ENCODE measurements at places on chromosomes 6 and 20.

DNA sequence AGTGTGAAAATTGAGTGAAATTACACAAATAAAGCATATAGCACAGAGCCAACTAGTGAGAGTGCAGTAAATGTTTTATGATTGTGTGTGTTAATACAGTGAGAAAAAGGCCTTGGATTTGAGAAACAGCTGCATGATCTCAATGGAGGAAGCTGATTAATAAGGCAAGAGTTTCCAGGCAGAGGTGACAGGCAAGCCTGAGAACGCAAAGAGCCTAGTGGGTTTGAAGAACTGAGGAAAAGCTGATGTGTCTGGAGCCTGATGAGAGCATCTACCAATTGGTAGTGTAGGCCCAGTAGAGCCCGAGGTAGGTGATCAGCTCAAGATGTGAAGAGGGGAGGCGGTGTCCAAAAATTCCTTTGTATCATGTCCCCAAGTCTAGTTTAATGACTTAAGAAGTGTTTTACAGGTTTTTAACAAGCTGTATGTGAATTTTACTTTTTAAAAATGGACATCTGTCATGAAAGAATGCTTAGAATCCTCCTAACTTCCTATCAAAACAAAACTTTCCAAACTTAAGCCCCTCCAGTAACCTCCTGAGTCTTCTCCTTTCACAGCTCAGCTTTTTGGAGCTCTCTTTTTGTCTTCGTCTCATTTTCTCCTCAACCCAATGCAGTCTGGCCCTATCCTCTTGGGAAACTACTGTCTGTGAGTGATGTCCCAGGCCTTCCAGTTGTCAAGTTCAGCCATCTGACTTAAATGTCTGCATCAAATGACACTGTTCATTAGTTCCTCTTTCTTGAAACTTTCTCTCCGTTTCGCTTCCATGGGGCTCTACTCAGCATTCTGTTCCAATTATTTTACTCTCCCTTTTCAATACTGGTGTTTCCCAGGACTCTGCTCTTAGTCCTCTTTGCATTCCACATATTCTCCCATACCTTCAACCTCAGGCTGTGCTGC lies 1.2 kb downstream of the CDC40 start:
- DNase-seq: no peak

DNA sequence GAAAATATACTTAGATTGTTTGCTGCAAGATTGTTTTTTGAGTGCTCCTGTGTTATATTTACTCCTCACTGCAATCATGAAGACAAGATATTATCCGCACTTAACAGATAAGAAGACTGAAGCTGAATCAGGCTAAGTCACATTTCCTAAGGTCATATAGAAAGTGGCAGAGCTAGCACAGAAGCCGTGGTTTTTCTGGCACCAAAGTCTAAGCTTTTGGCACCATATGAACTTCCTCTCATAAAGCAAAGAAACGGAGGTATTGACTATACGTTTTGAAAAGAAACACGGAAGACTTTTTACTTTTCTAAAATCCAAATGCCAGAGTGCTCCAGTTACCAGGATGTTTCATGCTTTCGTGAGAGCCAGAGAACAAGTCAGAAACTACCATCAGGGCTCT lies 9.3 kb upstream of the DTD1 start:
- DNase-seq: no peak

DNA sequence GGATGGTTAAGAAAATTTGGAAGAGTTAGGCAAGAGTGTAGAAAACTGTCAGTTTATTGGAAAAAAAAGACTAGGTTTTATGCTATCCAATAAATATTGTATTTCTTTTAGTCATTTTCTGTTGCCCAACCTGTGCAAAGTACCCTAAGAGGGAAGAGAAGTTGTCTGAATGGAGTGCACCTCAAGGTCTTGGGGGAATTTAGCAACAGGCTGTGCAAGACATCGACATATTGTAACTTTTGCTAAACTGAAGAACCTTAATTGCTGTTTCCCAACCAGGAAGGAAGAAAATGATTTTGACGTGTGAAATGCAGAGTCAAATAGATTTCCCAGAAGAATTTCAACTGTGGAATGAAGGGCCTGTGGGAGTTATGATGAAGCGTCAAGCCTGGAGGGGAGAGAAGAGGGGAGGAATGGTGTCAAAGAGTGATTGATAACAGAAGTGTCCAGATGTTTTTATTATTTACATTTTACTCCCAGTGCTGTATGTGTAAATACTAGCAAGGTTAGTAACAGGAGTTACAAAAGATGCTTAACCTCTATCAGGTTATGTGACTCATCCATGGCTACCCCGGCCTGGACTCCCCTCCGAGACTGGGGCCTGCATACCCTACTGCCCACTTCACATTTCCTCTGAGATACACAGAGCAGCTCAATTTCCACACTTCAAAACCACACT lies 246.8 kb downstream of the MYLK4 start:
- DNase-seq: no peak

DNA sequence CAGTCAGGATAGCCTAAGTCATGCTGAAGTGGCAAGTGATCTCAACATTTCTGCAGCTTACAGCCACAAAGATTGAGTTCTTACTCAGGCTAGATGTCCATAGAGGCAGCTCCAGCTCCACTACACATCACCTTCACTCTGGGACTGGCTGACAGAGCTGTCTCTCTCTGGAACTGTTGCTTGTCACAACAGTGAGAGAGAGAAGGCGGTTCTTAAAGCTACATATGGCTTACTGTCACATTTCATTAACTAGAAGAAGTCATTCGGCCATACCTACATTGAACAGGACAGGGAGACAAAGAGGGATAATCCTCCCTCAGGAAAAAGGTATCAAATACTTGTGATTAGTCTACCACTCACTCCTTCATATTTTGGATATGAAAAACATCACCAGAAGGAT lies 914.9 kb upstream of the FLRT3 start:
- no peak for DNase-seq

DNA sequence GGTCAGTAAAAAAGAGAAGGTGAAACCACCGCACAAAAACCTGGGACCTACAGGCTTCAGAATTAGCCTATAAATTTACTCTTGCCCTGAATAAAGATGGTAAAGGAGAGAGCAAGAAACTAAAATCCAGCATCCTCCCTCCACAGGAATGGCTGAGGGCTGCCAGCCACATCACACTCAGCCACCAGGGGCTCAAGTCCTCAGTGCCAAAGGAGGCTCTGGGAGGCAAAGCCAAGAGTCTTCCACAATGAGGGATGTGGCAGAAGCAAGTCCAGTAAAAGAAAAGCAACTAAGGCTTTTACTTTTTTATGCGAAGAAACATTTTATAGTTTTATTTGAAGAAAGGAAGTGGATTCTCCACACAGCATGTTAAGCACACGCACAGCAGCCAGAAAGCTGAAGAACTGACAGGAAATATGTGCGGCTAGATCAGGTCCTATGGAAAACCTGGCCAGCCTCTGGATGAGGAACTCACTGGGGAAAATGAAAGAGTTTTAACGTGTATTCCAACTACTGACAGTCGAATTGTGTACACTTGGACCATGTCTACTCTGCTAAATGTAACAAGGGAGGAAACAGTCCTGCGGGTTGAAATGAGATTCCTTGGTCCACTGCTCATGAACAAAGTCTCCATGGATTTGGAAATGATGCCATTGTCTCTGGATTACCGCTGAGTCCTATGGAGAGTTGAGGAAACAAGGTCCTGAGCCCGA lies 219.4 kb upstream of the SSTR4 start:
- peak; percentile 13 for DNase-seq

DNA sequence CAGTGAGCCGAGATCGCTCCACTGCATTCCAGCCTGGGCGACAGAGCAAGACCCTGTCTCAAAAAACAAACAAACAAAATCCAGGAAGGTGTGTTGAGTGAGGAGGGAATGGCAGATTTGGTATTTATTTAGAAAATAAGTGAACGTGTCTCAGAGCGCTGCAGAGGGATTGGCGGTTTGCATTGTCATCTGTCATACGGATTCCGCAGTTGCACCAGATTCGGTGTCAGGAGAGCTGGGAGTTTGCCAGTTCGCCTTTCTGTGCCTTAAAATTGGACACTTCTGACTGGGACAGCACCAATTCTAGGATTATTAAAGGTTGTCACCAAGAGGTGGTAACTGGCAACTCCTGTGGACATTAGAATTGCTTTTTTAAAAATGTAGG lies 912 bp downstream of the SNRNP48 start:
- peak; percentile 28 for DNase-seq

GRCh38 chr6:41522780-41523548 lies 23.2 kb upstream of the FOXP4 start:
- DNase-seq: no peak

DNA sequence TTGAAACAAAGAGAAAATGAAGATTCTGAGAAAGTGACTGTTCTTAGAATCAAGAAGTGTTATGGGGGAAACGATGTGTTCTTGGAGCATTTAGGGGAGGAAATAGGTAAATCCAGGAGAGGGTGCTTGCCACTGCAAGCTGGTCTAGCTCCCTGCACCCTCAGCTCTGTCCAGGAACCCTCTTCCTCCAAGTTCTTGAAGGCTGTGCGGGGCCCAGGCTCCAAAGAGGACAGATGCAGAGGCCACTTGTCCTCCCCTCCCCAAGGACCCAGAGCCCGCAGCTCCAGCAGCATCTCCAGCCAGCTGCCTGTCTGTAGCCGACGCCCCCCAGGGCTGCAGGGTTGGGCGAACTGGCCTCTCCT lies 87.9 kb downstream of the CDC5L start:
- no peak for DNase-seq

- DNase-seq: no peak
Measured at GRCh38 chr6:128242765-128243403, 277.5 kb downstream of the PTPRK start.

- no peak for DNase-seq
Measured at GRCh38 chr20:18702736-18703135, 110.8 kb upstream of the SCP2D1 start.

DNA sequence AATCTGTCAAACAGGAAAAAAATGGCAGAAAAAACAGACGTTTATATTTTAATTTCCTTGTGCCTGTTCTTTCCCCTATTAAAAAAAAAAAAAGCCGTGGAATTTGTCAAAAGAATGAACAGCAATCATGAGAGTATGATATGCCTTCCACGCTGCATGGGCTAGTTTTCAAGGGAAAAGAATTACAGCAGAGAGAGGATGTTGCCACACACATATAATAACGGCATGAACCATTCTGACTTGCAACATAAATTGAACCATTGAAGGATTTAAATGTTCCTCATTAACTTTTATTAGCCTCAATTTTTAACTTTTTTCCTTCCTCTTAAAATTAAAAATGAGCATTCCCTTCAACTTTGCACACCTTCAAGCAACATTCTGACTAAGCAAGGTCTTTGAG lies 301.8 kb downstream of the FOXC1 start:
- no peak for DNase-seq

- no peak for DNase-seq
Measured at GRCh38 chr6:170447561-170447930, 105.6 kb downstream of the PSMB1 start.

DNA sequence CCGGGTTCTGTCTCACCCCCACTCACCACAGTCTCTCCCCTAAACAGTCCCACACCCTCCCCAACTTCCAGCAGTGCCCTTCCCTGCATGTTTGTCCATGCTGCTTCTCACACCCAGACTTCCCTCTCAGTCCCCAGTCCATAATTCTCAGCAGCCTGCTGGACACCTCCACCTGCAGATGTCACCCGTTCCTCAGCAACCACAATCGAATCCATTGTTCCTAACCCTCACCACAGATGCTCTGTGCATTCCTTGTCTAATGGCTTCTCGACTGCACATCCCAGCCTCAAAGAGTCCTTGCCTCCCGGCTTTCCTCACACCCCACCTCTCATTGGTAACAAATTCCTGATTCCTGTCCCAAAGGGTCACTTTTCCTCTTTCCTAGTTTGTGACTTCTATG lies 55.6 kb downstream of the GOPC start:
- no peak for DNase-seq

DNA sequence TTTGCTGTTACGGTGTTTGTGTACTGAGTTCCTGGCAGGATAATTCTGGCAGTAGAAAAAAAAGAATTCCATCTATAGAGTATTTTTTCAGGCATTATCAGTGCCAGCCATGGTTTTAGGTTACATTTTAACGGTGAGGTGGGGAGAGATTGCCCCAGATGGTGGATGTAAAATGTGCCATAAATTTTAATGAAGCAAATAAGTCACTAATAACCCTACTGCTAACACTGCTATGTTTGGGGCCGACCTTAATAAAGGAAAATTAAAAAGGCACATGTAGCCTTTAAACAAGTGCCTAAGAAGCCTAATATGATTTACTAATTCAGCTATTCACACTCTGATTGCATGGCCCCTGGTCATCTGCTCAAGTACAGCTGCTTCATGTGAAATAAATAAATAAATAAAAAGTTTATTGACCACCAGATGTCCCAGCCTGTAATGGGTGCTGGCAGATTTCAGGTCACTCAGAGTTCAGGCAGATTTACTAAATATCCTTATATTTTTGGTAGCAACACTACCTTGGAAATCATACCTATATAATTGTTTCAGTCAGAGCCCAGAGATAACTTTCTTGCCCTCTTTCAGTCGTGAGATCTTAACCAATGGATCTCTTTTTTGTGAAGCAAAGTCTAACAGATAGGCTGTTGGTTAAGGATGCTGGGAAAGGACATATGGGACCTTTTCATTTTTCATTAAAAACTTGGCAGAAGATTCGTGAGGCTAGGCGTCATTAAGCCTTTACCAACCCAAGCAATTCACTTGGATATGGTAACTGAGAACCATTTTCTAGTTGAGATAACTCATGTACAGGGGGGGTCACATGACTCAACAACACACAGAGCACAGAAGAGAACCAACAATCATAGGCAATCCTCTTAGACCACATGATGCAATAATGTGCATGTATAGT lies 495.0 kb upstream of the NRSN1 start:
- DNase-seq: no peak

GRCh38 chr6:42978487-42978838 lies 518 bp downstream of the PEX6 start:
- DNase-seq: peak; percentile 39

DNA sequence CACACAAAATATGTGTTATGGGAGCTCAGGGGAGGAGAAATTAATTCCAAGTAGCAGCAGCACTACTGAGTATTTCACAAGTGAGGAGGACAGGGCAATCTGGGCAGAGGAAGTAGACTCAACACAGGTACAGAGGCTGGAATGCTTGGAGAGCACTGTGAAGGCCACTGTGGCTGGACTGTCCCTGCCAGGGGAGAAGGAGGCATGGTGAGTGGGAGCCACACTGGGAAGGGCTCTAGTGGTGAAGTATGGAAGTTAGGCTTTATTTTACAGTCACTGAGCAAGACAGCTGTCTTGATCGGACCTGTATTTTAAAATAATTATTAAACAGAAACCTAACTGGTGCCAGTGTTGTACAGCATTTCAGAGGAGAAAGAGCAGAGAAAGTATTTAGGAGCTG lies 28.8 kb downstream of the FAM229B start:
- peak; percentile 46 for DNase-seq

DNA sequence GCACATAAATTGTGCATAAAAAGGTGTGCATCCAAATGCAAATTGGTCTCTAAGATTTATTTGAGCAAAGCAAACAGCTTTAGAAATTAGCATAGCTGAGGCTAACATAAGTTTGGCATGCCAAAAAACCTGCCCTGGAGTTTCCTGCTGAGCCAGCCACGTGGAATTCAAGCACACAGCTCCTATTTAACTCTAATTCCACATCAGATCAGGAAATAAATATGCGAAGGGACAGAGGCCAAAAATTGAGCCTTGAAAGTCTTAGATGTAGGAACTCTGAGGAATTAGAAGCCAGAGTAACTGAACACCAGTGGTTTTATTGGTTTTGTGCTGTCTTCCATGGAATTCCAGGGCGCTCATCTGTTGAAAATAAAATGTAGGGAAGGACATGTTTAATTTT lies 19.6 kb downstream of the SOBP start:
- no peak for DNase-seq

All from HEK293T (cell line).